ENCODE measurements at places on chromosomes 5 and 9. TPM values are rescaled to one million over a fixed set of nuclear protein-coding genes. Genes with fewer than 3 reads are reported as not detected.

- DNase-seq = no peak
Measured at GRCh38 chr9:35664531-35665470, at the start of gene ARHGEF39. ARHGEF39 (minus strand) TSS chr9:35665195; CDS start chr9:35665169, 26 bp downstream.

Gene SLC31A1
- 19.5 TPM for total RNA-seq

DNA sequence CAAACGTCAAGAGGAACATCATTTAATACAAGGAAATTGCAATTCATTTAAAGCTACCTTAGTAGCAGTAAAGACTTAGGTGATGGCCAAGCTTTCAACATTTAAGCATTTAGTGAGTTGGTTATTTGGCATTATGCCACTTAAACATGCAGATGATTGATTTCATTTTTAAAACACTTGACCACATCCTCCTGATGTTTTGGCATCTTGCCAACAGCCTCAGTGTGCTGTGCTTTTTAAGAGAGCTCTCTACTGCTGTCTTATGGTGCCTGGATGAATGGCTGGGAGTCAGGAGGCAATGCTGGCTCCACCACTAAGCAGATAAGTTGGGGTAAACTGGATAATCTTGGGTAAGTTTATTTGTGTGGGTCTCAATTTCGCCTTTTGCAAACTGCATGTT lies 364.5 kb downstream of the MAN2A1 start:
- no peak for DNase-seq

GRCh38 chr5:89281211-89281610 lies 398.2 kb upstream of the MEF2C start:
- no peak for DNase-seq

GRCh38 chr5:60207040-60207439 lies 313.5 kb upstream of the PDE4D start:
- DNase-seq = no peak

Gene EPB41L4B
- 6.0 TPM for total RNA-seq

- DNase-seq = no peak
Measured at GRCh38 chr9:92850898-92851297, 26.9 kb downstream of the ZNF484 start.

GRCh38 chr5:143506836-143507552 lies 103.5 kb upstream of the NR3C1 start:
- DNase-seq = no peak

Gene SMIM32
- not detected for total RNA-seq

Gene SLC25A2
- total RNA-seq = 0.69 TPM

Gene ANKRD34B
- not detected for total RNA-seq

GRCh38 chr9:113660196-113660595 lies 196.7 kb downstream of the RGS3 start:
- DNase-seq = no peak

DNA sequence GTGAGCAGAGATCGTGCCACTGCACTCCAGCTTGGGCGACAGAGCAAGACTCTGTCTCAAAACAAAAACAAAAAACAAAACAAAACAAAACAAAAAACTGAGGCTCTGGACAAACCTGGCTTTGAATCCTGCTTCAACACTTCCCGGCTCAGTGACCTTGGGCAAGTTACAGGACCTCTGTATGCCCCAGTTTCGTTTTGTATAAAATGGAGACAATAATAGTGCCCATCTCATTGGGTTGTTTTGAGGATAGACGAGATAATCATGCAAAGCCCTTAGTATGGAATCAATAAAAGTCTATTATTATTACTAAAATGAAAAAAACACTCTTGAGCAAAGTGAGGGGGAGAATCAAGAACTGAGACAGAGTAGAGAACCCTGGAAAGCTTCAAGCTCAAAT lies 184.9 kb downstream of the ATP10B start:
- no peak for DNase-seq

GRCh38 chr9:132669698-132670456 lies at the start of gene DDX31:
DDX31 (minus strand) TSS chr9:132669983; CDS start chr9:132669934, 49 bp downstream.
- DNase-seq = peak; percentile 62

GRCh38 chr5:78959767-78960166 lies 25.3 kb downstream of the ARSB start:
- DNase-seq = no peak

- no peak for DNase-seq
Measured at GRCh38 chr5:172597755-172598155, 43.3 kb upstream of the NEURL1B start.

DNA sequence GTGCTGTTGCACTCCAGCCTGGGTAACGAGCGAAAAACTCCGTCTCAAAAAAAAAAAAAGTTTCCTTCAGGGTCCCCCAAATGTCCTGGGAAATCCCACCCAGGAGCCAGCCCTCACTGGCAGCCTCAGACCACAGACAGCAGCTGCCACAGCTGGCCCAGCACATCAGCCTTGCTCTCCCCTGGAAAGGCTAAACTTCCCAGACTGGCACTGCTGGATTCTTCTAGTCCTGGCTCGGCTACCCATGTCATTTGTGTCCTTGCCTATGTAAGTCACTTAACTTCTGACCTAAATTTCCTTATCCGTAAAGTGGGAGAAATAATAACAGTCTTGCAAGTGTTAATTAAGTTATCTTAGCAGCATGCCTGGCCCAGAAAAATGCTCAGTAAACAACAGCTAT lies 8.6 kb upstream of the PRRC2B start:
- DNase-seq = no peak

Data from urinary bladder (tissue), 4 donors.